Stimulated activated CD8-positive, alpha-beta memory T cell treated with anti-CD3 and anti-CD28 coated beads, Interleukin-7, amount 100 ng/mL, for 4 hours (primary cell): ENCODE measurements at places on chromosomes 5 and 9.

DNA sequence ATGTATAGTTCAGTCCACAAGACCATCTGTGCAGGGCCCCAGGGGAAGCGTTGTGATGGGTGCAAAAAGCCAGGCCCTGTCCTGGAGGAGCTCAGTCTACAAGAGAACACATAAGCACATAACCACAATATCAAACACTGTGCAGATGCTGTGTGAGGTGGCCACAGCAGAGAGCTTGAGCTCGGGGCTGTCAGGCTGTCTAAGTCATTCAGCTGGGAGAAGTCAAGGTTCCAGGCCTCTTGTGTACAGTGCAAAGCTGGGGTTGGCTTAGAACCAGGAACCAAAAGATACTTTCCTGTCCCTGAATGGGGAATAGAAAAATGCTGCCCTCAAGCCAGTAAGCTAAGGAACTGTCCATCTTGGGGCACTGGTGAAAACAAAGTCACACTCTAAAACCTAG is 75.0 kb downstream of the PRDM6 start:
- DNase-seq: no peak

DNA sequence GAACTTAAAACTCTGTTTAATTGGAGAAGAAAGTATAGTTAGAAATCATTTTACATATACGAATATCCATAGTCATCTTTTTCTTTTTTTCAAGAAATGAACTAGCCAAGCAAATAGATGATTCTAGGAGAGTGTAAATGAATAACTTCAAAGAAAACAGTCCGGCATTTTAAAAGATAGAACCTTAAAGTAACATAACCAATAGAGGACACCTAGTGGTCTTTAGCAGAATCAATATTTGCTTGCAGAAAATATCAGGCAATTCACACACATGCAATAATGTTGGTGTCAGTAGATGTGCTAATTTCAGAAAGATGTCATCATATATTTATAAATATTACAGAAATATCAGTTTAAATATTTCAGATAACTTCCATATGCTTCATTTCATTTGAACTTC is 57.1 kb downstream of the HCN1 start:
- no peak for DNase-seq

DNA sequence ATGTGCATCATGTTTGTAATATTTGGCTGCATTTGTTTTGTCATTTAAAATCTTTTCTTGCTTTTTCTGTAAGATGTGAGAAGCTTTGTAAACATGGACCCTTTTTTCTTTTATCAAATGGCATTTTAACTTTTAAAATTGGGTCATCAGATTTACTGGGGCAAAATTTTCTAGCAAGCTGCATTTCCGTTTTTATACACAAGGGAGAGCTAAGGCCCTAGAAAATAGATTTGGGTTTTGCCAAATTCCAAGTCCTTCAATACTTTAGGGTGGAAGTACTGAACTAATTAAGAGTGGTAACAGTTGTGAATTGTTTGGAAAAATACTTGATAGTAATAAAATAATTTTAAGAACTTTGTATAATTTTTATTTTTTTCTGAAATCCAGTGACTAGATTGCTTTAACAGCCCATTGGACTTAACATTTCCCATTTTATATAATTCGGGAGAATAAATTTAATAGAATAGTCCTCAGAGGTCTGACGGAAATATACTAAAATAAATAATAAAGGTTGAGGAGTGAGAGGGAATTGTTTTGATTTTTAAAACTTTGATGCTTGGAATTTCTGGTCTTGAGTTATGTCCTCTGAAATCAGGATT is 117.4 kb downstream of the SMARCA2 start:
- no peak for DNase-seq

DNA sequence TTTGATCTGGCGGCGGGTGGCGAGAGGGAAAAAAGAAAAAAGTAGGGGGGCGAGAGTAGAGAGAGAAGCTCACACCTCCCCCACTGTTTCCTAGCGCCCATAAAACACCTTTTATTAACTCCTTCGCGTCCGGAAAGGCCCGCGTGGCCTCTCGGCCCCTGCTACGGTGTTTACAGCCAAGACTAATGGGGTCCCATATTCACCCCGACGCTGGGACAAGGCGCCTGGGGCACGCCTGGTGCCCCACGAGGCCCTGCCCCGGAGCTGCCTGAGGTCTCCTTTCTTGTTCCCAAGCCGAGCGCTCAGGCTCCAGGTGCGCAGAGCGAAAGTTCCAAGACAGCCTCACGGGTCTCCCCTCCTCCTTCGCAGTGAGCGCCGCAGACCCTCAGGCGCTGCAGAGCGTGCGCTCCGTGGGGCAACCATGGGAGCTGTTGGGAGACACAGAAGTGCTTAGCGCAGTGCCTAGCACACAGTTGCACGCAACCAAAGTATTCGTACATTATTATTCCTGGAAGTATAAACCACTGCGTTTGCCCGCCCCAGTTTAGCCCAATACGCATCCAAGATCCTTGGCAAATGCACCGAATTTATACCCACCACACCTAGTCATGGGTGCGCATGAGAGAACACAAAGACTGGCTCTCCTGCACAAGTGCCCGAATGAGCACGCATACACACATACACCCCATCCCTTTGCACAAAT is 4.3 kb downstream of the HAND1 start:
- no peak for DNase-seq

GRCh38 chr5:171755354-171755821 is 30.2 kb upstream of the SMIM23 start:
- DNase-seq: no peak

GRCh38 chr9:135388530-135388929 is 91.1 kb upstream of the PPP1R26 start:
- DNase-seq: no peak

DNA sequence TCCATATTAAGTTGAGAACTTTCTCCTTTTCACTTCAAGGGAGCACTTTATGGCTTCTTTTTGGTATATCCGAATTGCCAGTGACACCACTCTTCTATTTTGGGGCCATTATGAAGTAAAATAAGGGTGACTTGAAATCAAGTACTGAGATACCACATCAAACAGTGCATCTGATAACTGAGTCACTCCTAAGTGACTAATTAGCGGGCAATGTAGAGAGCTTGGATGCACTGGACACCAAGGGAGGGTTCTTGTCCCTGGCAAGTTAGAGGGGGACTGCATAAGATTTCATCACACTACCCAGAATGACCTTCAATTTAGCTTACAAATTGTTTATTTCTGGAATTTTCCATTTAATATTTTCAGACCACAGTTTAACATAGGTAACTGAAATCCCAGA is 813.9 kb upstream of the CDH10 start:
- DNase-seq: no peak

GRCh38 chr5:120926471-120926870 is 462.4 kb downstream of the PRR16 start:
- DNase-seq: no peak

GRCh38 chr9:109843641-109844040 is 63.6 kb downstream of the PALM2AKAP2 start:
- DNase-seq: no peak

DNA sequence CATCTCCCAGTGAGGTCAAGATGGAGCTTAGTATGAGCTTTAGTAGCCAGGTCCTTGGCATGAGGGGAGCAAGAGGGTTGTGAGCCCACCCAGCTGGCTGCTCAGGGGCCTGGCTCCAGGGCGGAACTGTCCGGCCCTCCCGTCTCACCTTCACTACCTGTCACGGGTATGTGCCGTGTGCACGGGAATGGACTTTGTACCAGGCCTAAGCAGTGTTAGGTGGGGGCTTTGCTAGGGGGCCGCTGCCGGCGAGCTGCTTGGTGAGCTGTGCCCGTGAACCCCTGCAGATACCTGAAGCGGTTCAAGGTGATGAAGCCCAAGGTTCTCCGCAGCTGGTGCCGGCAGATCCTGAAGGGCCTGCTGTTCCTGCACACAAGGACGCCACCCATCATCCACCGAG is 46.7 kb downstream of the WNK2 start:
- DNase-seq: no peak

GRCh38 chr5:93058309-93058708 is 522.7 kb downstream of the NR2F1-AS1 start:
- no peak for DNase-seq

GRCh38 chr5:6201631-6202030 is 176.7 kb downstream of the MED10 start:
- no peak for DNase-seq

GRCh38 chr9:78280982-78281668 is 15.8 kb upstream of the PSAT1 start:
- no peak for DNase-seq

GRCh38 chr5:158639881-158640592 is 459.7 kb downstream of the EBF1 start:
- no peak for DNase-seq

GRCh38 chr5:77171141-77171910 is 39.2 kb upstream of the PDE8B start:
- no peak for DNase-seq

DNA sequence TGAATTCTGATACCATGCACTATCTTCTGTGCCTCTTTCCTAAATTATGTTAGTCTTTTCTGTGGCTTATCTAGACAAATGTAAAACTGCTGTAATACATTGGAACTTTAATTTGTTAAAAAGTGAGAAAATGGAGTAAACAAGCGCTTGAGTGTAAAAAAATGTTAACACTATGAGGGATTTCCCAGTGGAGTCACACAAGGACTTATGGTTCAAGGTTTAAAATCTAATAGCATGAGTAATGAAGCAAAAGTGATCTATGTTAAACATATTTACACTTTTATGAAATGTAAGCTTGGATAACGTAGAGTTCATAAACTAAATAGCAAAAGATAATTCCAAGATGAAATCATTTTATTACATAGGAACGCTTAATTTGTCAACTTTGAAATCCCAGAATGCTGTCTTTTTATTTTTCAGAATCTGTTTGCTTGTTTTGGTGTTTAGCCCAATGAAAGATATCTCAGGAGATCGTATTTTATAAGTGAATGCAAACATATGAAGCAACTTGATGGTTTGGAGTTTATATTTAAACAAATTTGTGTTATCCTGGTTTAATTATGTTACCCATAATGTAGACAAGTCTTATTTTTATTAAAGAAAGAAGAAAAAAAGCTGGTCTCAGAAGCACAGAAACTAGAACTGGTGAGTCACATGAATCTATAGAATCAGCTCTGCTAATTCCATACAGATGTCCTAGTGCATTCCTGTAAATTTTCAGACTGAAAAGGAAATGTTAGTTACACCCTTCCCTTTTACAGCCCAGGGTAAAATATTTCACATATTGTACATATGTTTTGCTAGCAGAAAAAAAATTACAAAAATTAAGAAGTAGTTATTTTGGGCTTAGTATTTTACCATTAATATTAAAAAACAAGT is 34.2 kb upstream of the FBN2 start:
- DNase-seq: no peak

- peak; percentile 13 for DNase-seq
Measured at GRCh38 chr5:169581580-169582227, 1.9 kb upstream of the SPDL1 start.

GRCh38 chr5:92565673-92566072 is 1015.3 kb downstream of the NR2F1-AS1 start:
- DNase-seq: no peak

DNA sequence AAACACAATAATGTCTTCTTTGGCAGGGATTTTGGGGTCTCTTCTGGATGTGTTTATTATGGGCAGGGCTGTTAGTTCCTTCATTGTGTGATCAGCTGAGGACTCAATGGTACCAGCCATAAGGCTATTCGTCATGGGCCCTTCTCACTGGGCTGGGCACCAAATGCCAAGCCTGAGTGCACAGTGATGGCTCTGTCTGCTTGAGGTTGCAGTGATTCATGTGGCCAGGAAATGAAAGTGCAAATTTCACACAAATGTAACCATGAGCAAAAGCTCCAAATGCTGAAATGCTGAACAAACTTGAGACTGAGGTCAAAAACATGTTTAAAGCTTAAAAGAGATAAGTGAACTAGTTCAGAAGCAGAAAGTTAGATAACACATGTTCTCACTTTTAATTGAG is 191.0 kb downstream of the TARS1 start:
- DNase-seq: no peak

- no peak for DNase-seq
Measured at GRCh38 chr5:168941901-168942300, 359.0 kb downstream of the SLIT3 start.
